ENCODE measurements at places on chromosomes 12 and 14.

DNA sequence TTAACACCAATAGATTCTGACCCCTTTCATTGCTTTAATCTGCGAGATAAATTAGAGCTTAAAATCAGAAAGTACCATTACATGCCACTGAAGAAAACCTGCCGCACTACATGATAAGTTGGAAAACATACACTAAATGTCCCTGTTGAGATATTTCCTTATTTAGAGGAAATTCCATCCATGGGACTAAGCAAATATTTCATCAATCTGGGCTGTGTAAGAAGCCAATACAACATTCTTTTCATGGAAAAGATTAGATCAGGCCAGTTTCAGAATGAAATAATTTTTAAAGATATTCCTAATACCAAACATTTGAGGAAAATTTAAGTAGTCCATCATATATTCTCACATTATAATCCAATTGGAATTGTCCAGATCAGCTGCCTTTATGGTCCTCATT, 112.8 kb downstream of the LLPH start:
- H3K4me3 ChIP-seq = no peak overlapping the region
- DNase-seq = no peak
- H3K36me3 ChIP-seq = no peaks in the 10 kb centered on the region
- H3K27ac ChIP-seq = no peak overlapping the region

DNA sequence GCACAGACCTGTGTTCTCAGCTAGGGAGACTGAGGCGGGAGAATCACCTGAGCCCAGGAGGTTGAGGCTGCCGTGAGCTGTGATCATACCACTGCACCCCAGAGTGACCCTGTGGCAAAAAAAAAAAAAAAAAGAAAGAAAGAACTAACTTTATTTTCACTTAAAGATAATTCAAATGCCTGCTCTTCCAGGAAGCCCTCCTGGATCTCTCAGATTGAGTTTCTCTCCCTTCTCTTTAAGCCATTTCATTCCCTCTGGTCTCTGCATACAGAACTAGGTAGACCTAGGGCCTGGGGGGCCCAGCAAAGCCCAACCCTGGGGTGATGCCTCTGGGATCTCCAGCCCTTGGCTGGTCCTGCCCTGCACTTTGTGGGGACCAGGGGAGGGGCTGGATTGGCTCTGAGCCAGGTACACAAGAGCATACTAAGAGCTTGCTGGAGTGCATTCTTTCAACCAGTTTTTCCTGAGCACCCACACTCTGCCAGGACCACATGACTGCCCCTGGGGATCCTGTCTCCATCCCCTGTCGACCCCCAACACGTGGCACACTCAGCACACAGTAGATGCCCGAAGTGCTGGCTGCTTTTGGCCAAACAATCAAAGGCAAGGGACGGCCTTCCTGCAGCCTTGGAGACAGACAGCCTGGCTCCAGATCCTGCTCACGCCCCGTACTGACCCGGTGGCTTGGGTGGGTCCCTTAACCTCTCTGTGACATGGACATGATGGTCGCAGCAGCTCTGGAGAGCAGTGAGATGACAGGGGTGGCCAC, 52.7 kb downstream of the CYP46A1 start:
- H3K27ac ChIP-seq = no peak overlapping the region
- no peaks in the 10 kb centered on the region for H3K36me3 ChIP-seq
- H3K4me3 ChIP-seq = no peak overlapping the region
- DNase-seq = no peak
- peaks cover 3% of the 10 kb centered on the region for H3K4me1 ChIP-seq
- H3K27me3 ChIP-seq = peaks cover 2% of the 10 kb centered on the region

GRCh38 chr14:105015242-105015641, 5.6 kb downstream of the CDCA4 start:
- peaks cover 7% of the 10 kb centered on the region for H3K4me1 ChIP-seq
- H3K27me3 ChIP-seq = no peaks in the 10 kb centered on the region
- no peak for DNase-seq
- H3K4me3 ChIP-seq = no peak overlapping the region
- peak overlapping the region; percentile 75 for H3K27ac ChIP-seq

DNA sequence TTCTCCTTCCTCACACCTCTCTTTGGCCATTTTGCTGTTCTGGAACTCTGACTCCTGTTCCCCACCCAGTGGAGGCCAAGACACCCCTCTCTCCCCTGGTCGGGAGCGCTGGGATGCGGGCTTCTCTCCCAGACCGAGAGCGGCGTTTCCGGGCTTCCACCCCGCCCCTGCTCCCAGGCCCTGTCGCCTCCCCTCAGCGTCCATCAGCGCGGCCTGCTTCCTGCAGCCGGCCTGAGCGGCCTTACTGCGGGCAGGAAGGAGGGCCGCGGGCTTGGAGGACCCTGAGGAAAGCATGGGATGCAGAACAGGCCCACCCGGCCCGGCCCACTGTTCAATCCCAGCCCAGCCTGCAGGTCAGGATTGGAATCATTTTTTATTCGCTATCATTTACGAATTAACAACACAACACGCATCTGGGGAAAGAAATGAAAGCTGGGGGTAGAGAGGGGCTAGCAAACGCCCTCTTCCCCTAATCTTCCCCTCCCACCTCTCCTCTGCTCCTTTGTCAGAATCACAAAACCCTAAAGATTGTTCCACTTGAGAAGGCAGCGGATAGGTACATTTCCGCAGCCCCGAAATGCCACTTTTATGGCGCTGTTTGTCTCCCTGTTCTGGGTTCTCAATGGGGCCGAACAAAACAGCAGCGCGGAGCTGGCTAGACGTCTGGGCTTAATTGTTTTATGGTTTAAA, 3.8 kb upstream of the HOXC8 start:
- no peak overlapping the region for H3K27ac ChIP-seq
- no peak for DNase-seq
- no peaks in the 10 kb centered on the region for H3K36me3 ChIP-seq
- peaks cover 40% of the 10 kb centered on the region for H3K4me1 ChIP-seq
- H3K4me3 ChIP-seq = no peak overlapping the region
- peaks cover 14% of the 10 kb centered on the region for H3K27me3 ChIP-seq

DNA sequence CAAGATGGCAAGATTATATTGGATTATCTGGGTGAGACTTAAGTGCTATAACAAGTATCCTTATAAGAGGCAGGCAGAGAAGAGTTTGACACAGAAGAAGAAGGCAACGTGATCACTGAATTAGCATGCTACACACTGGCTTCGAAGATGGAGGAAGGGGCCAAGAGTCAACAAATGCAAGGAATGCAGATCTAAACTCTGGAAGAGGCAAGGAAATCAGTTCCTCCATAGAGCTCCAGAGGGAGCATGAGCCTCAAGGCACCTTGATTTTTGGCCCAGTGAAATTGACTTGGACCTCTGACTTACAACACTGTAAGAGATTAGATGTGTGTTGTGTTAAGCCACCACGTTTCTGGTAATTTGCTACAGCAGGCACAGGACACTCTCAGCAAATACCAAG, 536.4 kb upstream of the SEL1L start:
- DNase-seq = no peak
- H3K27ac ChIP-seq = no peak overlapping the region
- H3K36me3 ChIP-seq = no peaks in the 10 kb centered on the region
- no peaks in the 10 kb centered on the region for H3K4me1 ChIP-seq

DNA sequence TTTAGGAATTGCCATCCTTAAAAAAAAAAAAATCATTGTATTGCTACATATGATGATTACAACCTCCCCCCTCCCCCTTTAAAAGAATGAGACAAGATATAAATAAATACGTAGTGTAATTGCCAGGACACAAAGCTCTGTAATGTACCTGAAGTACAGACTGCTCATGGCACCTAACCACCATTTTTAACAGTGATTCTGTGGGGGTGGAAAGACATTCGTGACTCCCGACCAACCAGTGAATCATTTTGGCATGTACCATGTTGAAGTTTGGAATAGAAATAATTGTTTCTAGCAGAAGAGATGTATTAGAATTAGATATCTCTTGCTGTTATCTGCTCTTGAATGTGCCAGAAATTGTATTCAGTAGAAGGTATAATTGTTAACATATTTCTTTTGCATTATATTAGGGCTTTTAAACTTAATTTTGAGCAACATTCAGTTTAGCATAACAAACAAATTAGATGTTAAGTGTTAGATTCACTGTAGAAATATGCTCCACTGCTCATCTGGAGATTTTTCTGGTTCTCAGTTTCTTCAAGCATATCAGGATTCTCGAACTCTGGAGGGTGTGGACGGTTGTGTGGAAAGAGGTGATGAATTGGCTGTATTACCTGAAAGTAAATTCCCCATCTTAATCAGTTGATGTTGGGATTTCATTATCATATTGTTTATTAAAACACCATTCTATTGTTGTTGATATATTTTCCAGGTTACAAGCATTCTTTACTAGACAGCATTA, 31.1 kb downstream of the FRS2 start:
- no peak overlapping the region for H3K4me3 ChIP-seq
- H3K36me3 ChIP-seq = no peaks in the 10 kb centered on the region
- H3K27me3 ChIP-seq = no peaks in the 10 kb centered on the region
- DNase-seq = no peak
- no peak overlapping the region for H3K27ac ChIP-seq
- H3K4me1 ChIP-seq = no peaks in the 10 kb centered on the region

DNA sequence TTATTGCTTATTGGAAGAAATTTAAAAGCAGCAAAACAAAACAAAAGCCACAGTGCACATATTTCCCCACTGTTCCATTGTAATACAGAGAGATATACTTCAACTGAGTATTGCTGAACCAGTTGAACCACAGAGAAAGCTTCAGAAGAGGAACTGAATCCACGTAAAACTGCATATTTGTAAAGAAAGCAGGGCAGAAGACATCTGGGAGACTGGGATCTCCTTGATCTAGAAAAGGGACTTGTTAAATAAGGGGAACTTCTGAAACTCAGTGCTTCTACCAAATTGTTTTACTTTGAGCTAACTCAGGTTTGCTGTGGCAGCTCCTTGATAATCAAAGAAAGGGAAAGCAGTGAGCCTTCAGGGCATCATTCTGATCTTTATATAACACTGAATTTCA, 411.1 kb upstream of the MDGA2 start:
- no peak overlapping the region for H3K4me3 ChIP-seq
- H3K27me3 ChIP-seq = no peaks in the 10 kb centered on the region
- DNase-seq = no peak
- H3K27ac ChIP-seq = no peak overlapping the region

GRCh38 chr12:54378796-54379397, 5.6 kb downstream of the ZNF385A start:
- H3K4me3 ChIP-seq = no peak overlapping the region
- H3K27ac ChIP-seq = no peak overlapping the region
- DNase-seq = no peak

- peaks cover 20% of the 10 kb centered on the region for H3K27me3 ChIP-seq
- DNase-seq = no peak
- H3K27ac ChIP-seq = no peak overlapping the region
- no peaks in the 10 kb centered on the region for H3K4me1 ChIP-seq
Measured at GRCh38 chr12:131085125-131085815, 131.6 kb downstream of the ADGRD1 start.

DNA sequence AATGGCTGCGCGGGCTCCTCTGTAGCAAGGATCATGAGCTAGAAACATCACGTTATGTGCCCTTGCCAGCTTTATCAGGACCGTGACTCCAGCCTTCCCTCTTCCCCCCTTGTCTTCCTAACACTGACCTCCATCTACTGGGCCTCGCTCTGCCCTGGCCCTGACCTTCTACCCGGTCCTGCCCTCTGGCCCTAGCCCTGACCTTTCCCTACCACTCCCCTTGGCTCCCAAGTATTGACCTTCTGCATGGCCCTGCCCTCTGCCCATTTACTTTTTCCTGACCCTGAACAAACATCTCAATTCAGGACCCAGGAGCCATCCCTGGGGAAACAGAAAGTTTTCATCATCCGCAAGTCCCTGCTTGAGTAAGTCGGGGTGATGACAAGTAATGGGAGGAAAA, 2.0 kb downstream of the SOAT2 start:
- no peaks in the 10 kb centered on the region for H3K27me3 ChIP-seq
- no peak overlapping the region for H3K4me3 ChIP-seq
- DNase-seq = no peak

DNA sequence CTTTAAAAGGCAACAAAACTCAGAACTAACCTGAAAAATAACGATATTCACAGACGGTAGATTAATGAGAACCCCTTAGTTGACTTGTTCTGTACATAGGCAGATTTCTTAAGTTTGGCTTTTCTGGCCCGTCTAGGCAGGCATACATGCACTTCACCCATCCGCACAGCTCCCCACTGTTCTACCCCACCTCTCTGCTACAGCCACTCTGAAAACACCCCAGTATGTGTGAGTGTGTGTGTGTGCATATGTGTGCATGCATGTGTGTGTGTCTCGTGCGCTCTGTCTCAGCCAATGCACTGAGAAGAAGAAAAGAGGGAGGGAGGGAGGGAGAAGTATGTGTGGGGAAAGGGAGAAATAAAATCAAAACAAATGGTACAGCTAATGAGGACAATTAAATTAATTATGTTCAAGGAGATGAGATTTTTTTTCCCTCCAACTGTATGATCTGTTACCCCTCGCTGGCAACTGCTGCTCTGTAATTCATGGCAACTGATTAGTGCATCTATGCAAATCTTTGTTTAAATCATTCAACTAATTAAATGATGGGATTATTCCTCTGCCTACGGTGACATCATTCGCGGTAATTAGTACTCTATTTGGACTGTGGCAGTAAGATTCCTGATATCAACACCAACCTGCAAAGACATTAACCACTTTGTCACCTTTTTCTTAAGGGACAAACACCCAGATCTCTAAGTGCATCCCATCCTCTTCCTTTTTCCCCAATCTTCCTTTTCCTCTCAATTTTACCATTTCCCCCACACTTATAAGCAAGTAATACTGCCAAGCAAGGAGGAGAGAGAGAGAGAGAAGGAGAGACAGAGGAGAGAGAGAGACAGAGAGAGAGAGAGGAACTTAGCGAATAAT, 2.2 kb upstream of the LMO3 start:
- no peak overlapping the region for H3K4me3 ChIP-seq
- peaks cover 12% of the 10 kb centered on the region for H3K27me3 ChIP-seq
- H3K36me3 ChIP-seq = no peaks in the 10 kb centered on the region
- H3K4me1 ChIP-seq = no peaks in the 10 kb centered on the region
- H3K27ac ChIP-seq = no peak overlapping the region
- no peak for DNase-seq

- no peaks in the 10 kb centered on the region for H3K36me3 ChIP-seq
- no peak overlapping the region for H3K4me3 ChIP-seq
- no peaks in the 10 kb centered on the region for H3K4me1 ChIP-seq
- H3K27me3 ChIP-seq = no peaks in the 10 kb centered on the region
- H3K27ac ChIP-seq = no peak overlapping the region
Measured at GRCh38 chr12:44260581-44260980, 424.7 kb downstream of the TMEM117 start.

- no peaks in the 10 kb centered on the region for H3K36me3 ChIP-seq
- H3K27ac ChIP-seq = no peak overlapping the region
- peaks cover 6% of the 10 kb centered on the region for H3K4me1 ChIP-seq
- H3K4me3 ChIP-seq = no peak overlapping the region
Measured at GRCh38 chr12:27504507-27504906, 19.5 kb upstream of the PPFIBP1 start.
